GM20000 (cell line): ENCODE measurements at places on chromosomes 2 and 18.

DNA sequence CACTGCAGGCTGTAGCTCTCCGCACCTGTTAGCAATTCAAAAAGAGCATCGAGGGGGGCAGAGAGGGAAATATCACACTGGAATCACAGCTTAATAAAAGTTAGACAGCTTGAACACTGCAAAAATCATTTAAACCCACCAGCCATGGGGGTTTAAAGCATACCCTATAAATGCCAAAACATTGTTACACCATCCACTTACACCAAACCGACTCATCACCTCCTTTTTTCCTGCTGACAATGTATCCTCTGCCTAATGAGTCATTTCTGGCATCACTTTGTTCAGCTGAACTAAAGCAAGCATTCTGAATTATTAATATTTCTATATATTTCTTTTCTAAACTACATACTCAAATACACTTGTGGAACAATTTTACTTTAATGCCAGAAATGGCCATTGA, 21.6 kb downstream of the MC4R start:
- DNase-seq, result no peak

- DNase-seq, result no peak
Measured at GRCh38 chr2:10934979-10935350, 23.2 kb downstream of the KCNF1 start.

- no peak for DNase-seq
Measured at GRCh38 chr2:30481323-30481800, 34.3 kb downstream of the LCLAT1 start.

DNA sequence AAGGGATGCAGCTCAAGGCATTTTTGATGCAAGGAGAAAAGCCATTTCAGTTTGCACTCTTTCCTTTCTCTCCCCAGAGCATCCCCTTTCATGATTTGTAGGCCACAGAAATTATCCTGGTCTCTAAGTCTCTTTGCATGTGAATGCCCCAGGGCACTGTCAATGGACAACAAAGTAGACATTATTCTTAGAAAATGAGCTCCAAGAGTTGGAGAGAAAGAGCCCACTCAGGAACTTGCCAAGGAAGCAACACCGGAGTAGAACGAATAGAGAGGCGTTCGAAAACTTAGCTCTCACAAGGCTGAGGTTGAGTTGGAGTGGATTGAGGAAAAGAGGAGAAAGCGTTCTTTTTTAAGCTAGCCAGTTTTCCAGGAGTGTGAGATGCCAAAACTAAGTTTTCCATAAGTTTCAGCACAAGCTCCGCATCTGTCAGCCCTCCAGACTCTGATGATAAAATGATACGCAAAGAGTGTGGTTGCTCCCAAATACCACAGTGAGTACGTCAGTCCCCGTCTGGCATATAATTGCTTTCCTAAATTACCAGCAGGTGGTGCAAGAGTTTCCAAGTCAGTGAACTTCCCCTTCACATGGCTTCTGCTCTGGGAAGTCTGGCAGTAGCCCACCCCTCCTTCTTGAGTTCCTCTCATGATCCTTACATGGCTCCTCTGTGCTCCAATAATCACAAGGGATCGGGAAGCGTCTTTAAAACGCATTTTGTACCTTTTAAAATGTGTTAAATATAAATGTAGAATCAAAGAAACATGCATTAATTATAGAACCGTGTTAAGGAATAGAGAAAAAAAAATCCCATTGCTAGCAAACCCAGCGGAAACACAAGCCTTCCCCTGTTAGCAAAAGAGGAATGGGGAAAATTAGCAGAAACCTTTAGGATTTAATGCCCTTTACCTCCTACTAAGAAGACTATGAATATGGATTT, 1060.6 kb upstream of the FANCL start:
- DNase-seq, result peak; percentile 22

DNA sequence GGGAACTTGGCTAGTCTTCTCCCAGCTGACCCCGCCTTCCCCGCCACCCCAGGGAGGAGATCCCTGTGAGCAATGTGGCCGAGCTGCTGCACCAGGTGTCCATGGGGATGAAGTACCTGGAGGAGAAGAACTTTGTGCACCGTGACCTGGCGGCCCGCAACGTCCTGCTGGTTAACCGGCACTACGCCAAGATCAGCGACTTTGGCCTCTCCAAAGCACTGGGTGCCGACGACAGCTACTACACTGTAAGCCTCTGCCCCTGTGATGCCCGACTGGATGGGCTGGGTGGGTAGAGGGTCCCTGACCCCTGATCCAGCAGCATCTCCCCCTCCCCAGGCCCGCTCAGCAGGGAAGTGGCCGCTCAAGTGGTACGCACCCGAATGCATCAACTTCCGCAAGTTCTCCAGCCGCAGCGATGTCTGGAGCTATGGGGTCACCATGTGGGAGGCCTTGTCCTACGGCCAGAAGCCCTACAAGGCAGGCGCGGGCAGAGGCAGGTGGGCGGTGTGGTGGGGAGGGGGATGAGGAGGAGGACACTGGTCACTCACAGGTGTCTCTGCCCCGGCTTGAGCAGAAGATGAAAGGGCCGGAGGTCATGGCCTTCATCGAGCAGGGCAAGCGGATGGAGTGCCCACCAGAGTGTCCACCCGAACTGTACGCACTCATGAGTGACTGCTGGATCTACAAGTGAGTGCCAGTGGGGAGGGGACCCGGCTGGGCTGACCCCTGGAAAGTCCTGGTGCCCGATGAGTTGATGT, 24.2 kb downstream of the ZAP70 start:
- DNase-seq, result no peak

GRCh38 chr2:195559431-195559914, 97.6 kb upstream of the SLC39A10 start:
- DNase-seq, result peak; percentile 82

- no peak for DNase-seq
Measured at GRCh38 chr2:107729440-107729839, 97.3 kb upstream of the RGPD4 start.

DNA sequence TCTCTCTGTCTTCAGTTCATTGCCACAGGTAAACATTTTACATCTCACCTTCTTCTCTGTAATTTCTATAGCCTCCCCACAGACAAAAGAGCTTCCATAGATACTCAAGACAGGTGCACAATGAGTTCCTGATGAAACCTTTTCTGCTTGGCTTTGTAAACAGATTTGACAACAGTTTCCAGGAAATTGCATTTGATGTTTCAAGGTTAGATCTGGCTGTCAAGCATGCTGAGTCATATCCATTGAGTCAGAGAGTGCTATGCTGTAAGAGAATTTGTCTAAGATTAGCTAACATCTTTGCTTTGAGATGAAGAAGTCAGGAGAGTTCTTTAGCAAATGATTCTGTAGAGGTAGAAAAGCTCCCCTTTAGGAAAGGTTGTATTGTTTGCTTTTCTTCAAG, 40.6 kb upstream of the MAP2 start:
- no peak for DNase-seq

- DNase-seq, result peak; percentile 25
Measured at GRCh38 chr18:54250846-54251261, 18.5 kb upstream of the POLI start.

DNA sequence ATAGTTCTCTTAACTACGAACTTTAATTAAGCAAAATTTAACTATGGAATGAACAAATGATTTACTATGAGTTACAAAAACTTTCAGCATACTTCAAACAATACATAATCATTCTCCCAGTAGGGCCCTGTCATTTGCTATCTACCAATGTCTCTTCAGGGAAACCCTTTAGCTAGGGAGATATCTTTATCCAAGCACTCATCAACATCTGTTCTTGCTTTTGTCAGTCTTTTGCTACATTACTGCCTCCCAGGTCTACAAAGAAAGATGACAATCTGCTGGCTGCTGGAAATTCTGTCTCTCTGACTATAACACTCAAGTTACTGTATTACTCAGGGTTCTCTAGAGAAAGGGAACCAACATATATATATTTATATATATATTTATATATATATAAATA, 1626.3 kb upstream of the CELF4 start:
- DNase-seq, result no peak

- no peak for DNase-seq
Measured at GRCh38 chr2:155033652-155034051, 335.2 kb downstream of the KCNJ3 start.

- no peak for DNase-seq
Measured at GRCh38 chr2:197182668-197183067, 127.9 kb downstream of the ANKRD44 start.

GRCh38 chr2:186572705-186573104, 17.2 kb upstream of the ITGAV start:
- no peak for DNase-seq

GRCh38 chr2:78411303-78411702, 614.2 kb upstream of the REG3G start:
- DNase-seq, result no peak

- no peak for DNase-seq
Measured at GRCh38 chr18:13112982-13113381, 105.6 kb upstream of the LDLRAD4 start.

GRCh38 chr2:54720563-54720962, 2.9 kb upstream of the EML6 start:
- DNase-seq, result no peak

- no peak for DNase-seq
Measured at GRCh38 chr18:27413495-27414401, 228.6 kb upstream of the CHST9 start.

GRCh38 chr2:108220191-108220590, 19.6 kb upstream of the SULT1C3 start:
- DNase-seq, result no peak

DNA sequence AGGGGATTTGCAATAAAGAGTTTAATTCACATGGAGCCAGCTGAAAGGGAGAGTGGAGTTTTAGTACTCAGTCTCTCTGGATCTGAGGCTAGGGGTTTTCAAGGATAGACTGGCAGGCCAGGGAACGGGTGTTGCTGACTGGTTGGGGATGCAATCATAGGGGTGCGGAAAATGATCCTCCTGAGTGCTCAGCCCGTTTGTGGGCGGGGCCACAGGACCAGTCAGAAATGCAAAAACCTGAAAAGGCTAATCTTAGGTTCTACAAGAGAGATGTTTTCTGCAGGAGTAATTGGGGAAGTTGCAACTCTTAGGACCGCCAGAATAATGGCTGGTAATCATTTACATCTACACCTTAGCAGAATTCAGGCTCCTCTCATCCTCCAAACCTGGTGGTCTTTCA, 2.5 kb downstream of the NFU1 start:
- DNase-seq, result no peak

DNA sequence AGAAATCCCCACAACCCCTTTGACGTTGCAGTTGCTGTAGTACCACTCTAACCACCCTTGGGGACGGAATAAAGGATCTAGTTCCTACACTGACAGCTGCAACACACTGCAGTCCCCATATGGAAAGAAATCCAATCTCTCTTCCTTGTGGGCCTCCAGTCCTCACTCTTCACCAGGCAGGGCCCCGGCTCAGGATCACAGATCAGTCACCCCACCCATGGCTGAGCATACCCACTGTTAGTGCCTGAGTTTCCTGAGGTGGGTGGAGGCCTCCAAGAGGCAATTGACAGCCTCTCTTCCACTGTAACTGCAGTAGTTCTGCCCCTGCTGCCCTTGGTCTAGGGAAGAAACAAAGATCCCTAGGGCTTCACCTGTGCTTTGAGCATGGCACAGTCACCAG, 670.0 kb upstream of the CDH2 start:
- DNase-seq, result no peak

DNA sequence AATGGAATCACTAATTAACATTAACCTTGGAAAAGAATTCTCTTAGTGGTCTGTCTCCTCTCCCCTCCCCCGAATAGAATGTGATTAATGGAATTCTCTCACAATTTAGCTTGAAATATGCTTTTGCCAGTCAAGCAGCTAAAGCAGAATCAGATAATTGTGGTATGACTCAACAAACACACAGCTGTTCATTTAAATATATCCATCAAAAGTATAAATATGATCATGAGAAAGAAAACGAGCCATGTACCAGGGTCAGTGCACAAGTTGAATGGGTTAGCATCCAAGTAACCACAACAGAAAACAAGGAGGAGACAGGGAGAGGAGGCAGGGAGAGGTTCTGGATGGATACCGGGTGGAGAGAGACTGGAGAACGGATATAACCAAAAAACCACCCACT, 66.9 kb downstream of the ACVR1 start:
- DNase-seq, result no peak

GRCh38 chr2:119385466-119385865, 18.7 kb downstream of the DBI start:
- no peak for DNase-seq

DNA sequence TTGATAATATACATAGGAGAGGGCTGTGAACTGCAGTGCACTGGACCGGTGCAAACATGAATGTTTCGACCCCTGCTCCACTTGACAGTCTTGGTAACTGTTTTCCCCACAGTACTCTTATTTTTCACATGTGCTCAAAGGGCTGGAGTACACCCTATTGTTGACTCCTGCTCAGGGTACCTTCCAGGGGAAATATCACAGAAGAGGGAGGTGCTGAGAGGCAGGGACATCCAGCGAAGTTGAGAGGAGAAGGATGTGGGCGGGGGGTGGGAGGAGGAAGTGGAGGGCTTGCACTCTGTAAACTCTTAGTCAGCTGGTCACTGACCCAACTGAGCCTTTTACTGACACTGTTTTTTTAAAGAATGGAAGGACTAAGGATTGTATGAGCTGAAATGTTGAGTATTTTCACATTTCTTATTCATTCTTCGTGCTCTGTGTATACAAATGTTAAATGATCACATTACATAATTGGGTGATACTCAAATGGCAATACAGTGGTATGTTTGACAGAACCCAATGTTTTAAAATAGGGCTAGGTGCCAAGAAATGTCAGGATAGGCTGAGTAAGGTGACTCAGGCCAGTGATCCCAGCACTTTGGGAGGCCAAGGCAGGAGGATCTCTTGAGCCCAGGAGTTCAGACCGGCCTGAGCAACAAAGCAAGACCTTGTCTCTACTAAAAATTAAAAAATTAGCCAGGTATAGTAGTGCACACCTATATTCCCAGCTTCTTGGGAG, 10.0 kb downstream of the INPP4A start:
- DNase-seq, result peak; percentile 74

- DNase-seq, result no peak
Measured at GRCh38 chr2:66435549-66435875, 587 bp downstream of the MEIS1 start.

GRCh38 chr18:3044931-3045698, 32.2 kb upstream of the LPIN2 start:
- no peak for DNase-seq

DNA sequence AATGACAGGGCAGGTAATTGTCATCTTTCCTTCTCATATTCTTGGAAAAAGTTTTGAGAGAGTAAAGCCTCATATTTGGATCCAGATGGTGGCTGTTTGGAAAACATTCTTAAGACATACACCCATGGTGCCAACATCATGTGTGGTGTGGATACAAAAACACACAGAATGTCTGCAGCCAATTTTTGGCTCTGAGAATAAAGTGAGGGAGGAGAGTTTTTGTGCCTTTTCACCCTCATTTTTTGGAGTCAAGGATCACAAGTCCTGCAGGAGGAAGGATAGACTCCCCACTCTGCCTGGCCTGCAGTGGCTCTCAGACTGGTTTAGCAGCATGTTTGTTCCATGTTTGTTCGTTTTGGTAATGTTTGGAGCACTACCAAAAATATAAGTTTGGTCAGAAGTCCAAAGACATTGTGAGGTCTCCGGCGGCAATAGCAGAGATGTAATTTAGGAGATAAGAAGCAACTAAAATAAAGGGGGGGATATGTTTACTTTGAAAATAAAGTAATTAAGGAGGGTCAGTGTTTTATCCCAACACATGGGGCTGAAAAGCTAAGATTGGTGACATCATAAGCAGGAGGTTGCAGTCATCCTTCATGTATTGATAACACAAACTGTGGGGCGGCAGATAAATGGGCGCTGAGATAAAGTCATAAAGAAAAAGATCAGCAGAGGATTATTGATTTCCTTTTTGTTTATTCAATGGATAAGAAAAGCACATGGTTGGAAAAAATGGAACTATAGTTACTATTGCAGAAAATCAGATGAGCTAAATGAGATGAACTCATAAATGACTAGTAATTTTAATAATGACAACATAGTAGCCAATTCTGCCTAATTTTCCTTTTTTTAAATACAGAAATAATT, 655 bp downstream of the NOSTRIN start:
- DNase-seq, result no peak

GRCh38 chr2:24409700-24410556, 49.6 kb upstream of the ITSN2 start:
- DNase-seq, result peak; percentile 80
